ENCODE measurements at places on chromosomes 1 and 21. TPM values are rescaled to one million over a fixed set of nuclear protein-coding genes. Genes with fewer than 3 reads are reported as not detected.

The STUM gene
- 0.86 TPM for polyA plus RNA-seq

The DPT gene
- polyA plus RNA-seq: not detected

The RGSL1 gene
- 0.10 TPM for polyA plus RNA-seq

DNA sequence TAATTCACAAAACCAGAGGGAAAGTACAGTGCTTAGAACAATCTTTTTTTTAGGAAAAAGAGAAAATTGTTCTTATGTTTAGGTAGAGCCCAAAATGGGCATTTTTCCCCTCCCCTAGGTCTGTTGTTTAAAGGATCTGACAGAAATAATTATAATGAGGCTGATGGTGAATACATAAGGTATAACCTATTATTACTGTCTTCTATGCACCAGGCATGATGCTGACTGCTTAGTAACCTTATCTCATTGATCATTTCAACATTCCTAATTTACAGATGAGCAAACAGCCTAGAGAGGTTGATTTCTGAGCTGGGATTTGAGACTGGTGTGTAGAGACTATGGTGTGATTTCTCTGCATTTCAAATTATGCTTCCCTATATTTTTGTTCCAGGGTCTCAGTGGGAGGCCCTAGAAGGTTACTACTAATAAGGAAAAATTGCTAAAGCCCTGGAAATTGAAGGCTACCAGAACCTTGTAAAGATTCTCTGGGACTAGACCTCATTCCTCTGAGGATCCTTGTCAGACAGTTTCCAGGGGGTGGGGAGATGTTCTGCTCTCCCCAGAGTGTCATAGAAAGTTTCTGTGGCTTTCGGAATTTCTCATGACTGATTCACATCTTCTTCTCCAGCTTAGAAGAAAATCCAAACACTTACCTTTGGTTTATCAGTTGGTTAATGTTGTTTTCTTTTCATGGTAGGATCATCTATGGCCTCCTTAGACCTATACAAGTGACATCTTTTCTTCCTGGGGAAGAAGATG, 44.9 kb downstream of the ROR1 start:
- DNase-seq: no peak

The CELA3B gene
- not detected for polyA plus RNA-seq

GRCh38 chr1:52706941-52707926, 9.1 kb upstream of the COA7 start:
- no peak for DNase-seq

The LRRC38 gene
- not detected for polyA plus RNA-seq

The FAM89A gene
- 17.1 TPM for polyA plus RNA-seq

All from right renal cortex interstitium (tissue), 3 donors.